ENCODE measurements at places on chromosomes 12 and 14.

DNA sequence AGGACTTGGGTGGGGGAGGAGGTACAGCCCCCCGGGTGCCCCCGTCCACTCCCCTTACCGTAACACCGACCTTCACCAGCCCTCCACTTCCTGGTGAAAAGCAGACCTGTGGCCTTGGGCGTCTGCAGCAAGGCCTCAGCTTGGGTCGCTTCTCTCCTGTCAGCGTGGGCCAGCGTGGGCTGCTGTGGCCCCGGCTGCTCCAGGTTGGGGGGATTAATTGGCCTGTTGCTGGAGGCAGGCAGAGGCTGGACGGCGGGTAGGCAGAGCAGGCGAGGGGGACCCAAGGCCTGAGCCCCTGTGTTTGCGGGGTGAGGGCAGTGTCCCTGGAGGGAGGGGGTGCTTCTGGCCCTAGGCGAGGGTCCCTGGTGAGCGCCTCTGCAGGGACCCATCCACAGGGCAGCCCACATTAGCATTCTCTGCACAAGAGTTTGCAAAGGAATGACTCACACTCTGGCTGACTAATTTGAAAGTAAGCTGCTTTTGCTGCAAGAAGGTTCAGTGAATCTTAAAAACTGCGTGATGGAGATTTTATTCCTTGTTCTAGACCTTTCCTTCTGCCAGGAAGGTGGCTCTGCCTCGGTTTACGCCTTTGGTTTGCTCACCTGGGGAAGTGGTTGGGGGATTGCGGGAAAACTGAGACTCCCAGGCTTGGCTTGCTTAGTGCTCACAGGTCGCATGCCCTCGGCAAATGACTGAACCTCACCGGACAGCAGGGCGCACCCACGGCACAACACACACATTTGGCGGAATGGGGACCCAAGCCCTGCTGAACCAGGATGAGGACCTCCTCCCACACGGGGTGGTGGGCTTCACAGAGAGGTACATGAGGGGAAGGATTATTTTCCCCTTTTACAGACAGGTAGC is 37.9 kb upstream of the DLK1 start:
- DNase-seq, result no peak

DNA sequence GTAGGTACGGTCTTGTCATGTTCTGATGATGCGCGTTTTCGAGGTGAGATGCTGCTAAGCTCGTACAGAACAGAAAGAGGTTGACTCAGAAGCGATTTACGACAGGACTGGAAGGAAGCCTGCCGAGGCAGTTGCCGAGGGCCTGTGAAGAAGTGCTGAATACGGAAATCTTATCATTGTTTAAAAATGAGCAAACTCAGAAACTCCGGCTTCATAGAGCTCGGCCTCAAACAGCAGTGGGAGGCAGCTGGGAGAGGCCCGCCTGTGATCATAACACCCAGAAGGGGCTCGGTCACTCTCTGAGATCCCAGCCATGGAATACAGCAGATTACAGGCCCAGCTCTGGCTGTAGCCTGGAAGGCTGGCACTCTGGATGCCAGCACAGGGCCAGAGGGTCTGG is 87.4 kb downstream of the CPSF2 start:
- DNase-seq, result no peak

DNA sequence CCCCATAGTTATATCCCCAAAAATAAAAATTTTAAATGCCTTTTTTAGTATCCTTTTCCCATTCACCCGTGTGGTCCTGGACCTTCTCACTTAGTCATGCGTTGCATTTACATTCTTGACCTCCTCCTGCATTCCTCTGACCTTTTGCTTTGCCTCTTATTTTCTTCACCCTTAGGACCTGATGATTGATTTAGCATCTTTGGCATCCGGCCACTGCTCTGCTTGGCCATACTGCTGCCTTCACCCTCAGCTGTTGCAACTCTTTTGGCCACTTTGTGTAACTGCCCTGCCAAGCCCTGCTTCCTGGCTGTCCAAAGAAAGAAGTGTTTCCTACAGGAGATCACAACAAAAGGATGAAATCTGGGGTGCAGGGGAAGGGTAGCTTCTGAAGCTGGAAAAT is 48.8 kb upstream of the SLC38A4 start:
- no peak for DNase-seq

- no peak for DNase-seq
These were observed 163.4 kb upstream of the DDHD1 start for GRCh38 chr14:53316504-53316903.

DNA sequence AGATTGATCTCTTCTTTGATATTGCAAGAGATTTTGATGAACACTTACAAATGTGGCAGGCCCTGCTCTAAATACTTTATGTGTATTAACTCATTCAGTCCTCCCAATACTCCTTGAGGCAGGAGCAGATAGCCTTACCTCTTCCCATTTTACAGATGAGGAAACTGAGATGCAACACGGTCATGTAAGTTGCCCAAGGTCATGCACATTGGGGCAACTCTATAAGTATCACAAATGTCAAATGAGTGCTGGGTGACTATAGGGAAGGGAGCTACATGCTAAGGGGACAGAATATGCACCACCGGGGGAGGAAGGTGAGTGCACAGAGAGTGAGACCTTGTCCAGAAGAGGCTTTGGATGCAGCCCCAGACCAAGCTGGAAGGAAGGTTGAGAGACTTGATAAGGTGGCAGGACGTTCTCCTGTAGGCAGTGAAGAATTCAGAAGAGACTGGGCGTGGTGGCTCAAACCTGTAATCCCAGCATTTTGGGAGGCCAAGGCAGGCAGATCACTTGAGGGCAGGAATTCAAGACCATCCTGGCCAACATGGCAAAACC is 132.3 kb upstream of the PWP1 start:
- DNase-seq, result no peak

DNA sequence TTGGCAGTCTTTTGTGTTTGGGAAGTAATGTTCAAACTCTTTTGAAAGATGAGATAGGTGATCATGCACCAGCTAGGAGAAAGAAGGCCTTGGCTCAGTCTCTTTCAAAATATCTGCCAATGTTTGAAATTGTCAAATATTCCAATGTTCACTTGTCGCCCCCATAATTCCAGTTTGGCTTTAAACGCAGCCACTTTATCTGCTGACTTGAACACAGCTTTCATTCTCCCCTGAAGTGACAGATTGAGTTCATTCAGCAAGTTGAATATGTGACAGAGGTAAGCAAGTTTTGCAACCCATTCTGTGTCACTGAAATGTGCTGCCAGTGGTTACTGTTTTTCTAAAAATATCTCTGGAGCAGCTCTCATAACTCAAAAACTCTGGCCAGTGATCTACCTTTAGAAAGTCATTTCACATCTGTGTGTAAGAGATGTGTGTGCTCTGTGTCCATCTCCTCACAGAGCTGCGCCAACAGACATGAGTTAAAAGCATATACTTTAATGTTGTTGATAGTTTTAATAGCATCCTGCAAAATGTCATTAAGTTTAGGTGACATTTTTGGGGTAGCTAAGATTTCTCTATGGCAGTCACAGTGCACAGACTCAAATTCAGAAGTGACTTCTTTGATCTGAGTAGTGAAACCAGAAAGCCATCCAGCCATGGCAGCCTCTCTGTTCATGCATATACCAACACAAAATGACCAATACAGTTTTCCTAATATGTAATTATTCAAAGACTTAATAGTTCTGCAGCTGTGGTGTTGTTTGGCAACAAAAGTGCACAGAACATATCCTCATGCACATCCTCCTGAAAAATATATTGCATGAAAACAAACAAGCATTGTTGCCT is 614.3 kb upstream of the MIS18BP1 start:
- no peak for DNase-seq

GRCh38 chr14:94701861-94702370 is 68.0 kb downstream of the GSC start:
- no peak for DNase-seq

DNA sequence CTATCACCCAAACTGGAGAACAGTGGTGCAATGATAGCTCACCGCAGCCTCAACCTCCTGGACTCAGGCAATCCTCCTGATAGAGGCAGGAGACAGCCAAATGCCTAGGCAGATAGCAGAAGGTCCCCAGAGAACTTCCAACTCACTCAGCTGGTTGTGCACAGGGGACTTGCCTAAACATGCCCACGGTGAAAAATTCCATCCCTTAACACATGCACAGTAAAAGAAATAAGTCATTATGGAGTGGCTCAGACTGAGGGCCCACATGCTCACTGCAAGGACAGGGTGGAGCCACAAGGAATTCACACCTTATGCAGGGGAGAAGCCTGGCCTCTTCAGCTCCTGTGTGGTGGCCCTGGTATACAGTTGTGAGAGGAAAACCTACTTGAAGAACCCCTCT is 525.8 kb upstream of the ATP2B1 start:
- DNase-seq, result no peak

DNA sequence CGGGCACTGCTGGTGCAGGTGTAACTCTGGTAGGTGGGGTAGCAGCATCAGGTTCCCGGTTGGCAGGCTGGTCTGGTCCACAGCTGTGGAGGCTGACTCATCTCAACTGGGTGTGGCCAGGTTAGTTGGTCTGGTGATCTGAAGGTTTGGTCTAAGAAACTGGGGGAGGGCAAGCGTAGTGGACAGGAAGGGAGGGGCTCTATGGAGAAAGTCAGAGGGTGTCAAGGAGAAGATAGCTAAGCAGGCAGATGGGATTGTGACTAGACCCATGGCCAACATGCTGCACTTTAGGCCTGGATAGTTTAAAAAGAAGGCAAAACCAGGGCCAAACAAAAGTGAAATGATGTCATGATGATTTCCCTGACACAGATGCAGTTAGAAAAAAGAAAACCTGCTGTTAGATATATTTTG is 7.9 kb downstream of the TRIM9 start:
- DNase-seq, result no peak

Measured in stimulated activated naive CD8-positive, alpha-beta T cell treated with anti-CD3 and anti-CD28 coated beads, Interleukin-15, amount 100 ng/mL, for 72 hours (primary cell).